ENCODE measurements at places on chromosomes 4 and X.

- no peak for DNase-seq
Observed at GRCh38 chrX:123087326-123087725, 96.8 kb upstream of the GRIA3 start.

- no peak for DNase-seq
Observed at GRCh38 chr4:16555156-16555555, 328.9 kb upstream of the TAPT1 start.

DNA sequence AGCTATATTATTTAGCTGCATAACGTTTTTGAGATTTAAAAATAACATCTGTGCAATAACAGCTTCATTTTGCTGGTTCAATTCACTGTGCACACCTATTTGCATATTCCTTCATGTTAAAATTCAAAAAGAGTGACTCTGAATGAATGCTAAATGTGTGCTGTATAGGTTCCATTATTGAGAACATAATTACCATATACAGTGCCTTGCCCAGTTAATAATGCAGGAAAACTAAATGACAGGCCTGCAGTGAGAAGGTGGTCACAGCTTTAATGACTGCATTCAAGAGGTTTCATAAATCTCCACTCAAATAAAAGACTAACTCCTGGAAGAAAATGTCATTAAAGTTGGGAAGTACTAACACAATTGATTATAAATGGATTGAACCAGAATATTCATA is 1183.2 kb upstream of the ADGRL3 start:
- DNase-seq, result no peak

DNA sequence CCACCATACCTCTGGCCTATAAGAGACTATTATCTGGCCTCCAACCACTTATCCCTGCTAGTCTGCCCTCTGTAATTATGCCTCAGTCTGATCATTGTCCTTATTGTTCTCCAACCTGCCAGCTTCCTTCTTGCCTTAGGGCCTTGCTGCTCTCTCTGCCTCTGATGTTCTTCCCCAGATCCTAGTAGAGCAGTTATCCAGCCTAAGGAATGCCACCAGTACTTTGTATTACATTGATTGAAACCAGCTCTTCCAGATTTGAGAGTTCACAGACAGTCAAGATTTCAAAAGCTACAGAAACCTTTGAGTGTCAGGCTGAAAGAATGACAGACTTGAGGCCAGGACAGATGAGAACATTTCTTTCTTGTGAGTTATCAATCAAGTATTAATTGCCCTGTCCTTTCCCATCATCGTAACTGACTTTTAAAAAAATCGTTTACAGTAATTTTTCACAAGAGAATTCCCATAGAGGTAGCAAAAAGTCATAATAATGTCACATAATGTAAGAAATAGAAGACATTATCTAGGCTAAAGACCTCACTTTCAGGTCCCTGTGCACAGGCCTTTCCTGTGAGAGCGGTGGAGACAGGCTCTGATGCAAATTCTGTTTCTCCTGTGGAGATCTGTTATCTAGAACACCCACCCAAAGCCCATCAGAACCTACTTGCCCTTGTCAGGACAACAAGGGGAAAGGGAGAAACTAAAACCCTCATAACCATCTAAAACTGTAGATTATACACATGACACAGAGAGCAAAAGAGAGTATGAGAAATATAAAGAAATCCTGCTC is 64.1 kb upstream of the GUCY1A1 start:
- DNase-seq, result no peak

- peak; percentile 16 for DNase-seq
Observed at GRCh38 chrX:115650449-115650848, 89.5 kb downstream of the PLS3 start.

DNA sequence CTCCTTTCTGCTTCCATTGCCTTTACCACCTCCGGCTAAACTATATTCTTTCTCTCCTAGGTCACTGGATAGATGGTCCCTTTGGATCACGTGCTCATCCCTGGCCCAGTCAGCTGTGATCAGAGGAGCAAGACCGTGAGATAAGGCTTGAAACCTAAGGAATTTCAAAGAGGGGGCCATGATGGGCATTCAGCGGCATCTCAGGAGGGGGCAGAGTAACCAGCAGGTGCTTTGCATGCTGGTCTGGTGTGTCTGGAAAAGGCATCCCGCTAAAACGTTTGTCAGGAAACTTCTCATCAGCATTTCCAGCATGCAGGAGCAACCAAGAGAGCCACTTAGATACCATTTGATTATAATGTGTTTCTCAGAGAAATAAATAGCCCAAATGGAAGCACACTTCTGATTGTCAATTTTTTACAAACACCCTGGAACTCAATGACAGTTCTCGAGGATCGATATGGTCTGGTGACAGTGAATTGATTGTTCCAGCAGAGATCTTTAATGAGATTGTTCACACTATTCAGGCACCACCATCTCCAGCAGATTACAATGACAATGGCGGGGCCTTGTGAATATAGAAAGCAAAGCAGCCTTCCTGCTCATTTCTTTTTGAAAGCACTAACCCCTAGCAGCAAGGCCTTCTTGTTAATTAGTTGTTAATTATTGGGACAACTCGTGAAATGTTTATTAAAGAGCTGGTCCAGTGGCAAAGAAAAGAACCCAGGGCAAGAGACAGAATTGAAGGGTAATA is 327.1 kb downstream of the PTTG2 start:
- no peak for DNase-seq

GRCh38 chr4:97370568-97370967 is 772.7 kb downstream of the STPG2 start:
- peak; percentile 14 for DNase-seq

- no peak for DNase-seq
Observed at GRCh38 chrX:110032534-110033147, 29.7 kb downstream of the TMEM164 start.

GRCh38 chr4:43337707-43338106 is 445.2 kb downstream of the GRXCR1 start:
- no peak for DNase-seq

DNA sequence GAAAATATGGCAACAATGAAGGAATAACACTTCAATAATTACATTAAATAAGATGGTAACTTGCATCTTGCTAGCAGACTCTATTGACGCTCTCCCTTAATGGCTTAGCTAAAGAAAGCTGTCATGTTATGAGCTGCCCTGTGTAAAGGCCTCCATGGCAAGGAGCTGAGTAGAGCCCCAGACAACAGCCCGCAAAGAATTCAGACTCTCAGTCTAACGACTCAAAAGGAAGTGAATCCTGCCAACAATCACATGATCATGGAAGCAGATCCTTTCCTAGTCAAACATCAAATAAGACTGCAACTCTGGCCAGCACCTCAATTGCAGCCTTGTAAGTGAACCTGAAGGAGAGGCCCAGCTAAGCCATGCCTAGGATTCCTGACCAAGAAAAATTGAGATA is 157.6 kb downstream of the MAB21L2 start:
- DNase-seq, result no peak

DNA sequence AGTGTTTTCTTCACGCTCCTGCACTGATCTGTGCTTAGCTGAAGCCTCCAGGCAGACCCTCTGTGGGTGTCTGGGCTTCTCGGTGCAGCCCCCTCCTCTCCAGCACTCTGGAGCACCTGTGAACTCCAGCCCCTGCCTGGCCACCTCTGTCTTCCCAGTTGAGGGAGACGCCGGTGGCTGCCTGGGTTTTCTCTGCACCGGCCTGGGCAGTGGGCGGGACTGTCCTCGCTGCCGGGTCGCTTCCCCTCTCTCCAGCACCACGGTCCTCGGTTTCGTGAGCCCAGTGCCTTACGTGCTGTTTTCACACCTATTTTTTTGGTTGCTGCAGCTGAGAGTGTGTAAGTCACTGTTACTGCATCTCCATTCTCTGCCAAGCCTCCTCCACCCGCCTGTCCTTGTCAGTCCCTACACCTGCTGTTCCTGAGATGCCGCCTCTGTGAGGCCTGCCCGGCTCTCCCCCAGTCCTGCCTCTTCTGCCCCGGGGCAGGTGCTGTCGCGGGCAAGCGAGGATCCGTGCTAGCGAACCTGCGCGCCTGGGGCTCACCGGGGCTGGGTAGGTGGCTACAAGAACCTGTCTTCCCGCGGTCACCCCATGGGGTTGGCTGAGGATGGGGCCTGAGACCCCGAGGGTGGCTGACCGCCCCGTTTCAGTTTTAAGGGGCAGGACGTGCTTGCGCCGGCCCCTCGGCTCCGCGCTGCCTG is 2.4 kb upstream of the FGFRL1 start:
- no peak for DNase-seq

- DNase-seq, result no peak
Observed at GRCh38 chr4:55127053-55127452, 1.7 kb upstream of the KDR start.

- no peak for DNase-seq
Observed at GRCh38 chr4:138045036-138045435, 197.1 kb downstream of the SLC7A11 start.

GRCh38 chrX:154040863-154041262 is 21.2 kb upstream of the IRAK1 start:
- DNase-seq, result no peak

- no peak for DNase-seq
Observed at GRCh38 chr4:43130228-43131021, 237.9 kb downstream of the GRXCR1 start.

DNA sequence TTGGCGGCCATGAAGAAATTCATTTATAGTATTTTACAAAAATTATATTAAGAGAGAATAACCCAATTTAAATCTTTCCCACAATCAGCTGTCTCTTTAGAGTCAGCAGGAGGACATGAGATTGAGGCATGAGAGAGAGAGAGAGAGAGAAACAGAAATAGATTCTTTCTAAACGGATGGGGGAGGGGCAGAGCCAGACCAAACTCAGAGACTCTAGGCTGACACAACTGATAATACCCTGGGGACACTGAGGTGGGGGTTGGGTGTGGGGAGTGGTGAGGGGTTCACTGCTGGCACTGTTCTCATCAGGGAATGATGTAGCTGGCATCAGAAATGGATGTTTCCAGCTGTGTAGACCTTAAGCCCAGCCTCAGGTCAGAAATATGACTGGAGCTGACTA is 20.5 kb upstream of the HOPX start:
- no peak for DNase-seq

GRCh38 chrX:135484641-135485289 is 35.7 kb upstream of the INTS6L start:
- DNase-seq, result peak; percentile 65

GRCh38 chr4:85498068-85498733 is 23.3 kb downstream of the ARHGAP24 start:
- DNase-seq, result no peak

- DNase-seq, result no peak
Observed at GRCh38 chr4:183602557-183603027, 56.4 kb downstream of the RWDD4 start.

DNA sequence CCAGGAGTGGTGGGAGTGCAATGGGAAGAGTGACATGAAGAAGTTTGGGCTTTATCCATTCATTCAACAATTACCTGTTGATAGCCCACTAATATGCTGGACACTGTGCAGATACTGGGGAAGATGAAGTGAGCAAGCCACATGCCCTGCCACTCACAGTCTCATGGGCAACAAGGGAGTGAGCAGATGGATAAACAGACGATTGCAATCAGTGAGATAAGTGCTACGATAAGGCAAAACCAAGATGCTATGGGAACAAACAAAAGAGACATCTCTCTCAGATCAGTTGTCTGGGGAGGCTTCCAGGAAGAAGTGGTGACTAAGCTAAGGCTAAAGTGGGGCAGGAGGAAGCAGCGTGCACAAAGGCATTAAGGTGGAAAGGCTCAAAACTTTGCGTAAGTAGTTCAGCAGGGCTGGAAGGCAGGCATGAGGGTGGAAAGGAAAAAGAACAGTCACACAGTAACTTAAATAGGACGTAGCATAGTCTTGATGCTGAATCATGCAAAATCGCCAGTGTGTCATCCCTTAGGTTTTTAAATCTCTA is 31.7 kb downstream of the GAB3 start:
- no peak for DNase-seq

- no peak for DNase-seq
Observed at GRCh38 chr4:1336088-1336491, 10.9 kb upstream of the UVSSA start.

DNA sequence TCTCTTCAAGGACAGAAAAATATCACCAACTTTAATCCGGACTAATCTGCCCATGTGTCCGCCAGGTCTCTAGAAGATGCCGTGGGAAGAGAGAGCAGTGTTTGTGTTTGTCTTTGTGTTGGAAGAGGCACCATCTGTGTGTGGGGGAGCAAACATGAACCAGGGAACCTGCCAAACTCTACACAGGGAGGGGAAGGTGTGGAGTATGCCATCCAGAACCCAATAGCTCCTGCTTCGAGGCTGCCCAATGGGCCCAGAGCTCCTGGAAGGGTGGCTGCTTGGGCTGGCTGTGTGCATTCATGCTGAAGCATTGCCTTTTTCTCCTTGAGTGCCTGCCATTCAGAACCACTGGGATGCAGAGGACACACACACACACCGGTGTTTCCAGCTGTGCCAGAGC is 536.2 kb downstream of the MID1IP1 start:
- no peak for DNase-seq

- DNase-seq, result no peak
Observed at GRCh38 chrX:34915463-34916225, 27.0 kb upstream of the FAM47B start.

DNA sequence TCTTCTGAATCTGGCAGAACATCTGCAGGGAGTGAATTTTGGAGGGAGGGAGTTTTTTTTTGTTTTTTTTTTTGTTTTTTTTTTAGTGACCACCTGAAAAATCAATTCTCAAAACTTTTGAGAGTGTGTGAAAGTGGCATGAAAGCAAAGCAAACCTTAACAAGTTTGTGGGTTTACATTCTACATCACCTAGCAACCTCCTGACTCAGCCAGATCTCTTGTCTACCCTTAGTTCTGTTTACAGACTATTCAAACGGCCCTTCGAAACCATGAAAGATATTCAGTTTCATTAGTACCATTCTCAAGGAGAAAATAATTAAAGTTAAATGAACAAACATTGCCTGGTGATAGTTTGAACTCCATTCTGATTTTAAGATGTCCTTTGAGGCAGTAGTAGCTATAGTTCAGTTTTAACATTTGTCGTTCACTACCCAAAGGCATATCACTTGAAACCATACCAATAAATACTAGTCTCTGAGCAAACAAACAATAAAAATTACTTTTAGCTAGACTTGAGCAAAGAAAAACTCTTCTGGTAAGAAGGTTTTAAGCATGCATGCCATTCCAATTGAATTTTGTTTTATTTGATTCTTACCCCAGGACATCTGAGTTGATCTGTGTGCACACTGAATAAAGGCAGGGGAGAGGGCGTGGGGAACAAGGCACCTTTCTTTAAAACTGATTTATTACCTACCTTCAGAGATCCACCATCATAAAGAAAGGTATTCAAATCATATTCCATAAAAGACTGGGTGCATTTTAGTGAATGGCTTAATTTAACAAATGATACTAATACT is 137.7 kb downstream of the ARX start:
- no peak for DNase-seq

DNA sequence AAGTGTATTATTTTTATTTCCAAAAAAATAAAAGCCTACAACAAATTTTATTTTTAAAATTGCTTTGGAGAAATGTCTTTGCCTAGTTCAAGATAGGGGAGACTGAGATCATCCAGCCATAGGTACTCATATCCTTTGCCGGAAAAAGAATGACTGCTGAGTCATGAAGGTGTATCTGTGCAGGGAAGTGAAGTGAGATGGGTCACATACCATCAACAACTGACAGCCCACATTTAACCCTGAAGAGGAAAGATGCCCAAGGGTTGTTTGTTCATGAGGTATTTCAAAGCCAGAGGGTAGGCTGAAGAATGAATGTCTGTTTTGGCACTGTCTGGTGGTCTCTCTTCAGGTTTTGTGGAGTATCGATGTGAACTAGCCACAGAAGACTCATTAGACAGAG is 106.7 kb upstream of the TTC29 start:
- no peak for DNase-seq

GRCh38 chr4:10740891-10741620 is 56.5 kb upstream of the CLNK start:
- DNase-seq, result no peak
